ENCODE measurements at places on chromosomes 4 and X.

GRCh38 chr4:106273831-106274230, 42.2 kb downstream of the TBCK start:
- no peak for DNase-seq

GRCh38 chr4:17138847-17139246, 240.4 kb upstream of the LDB2 start:
- DNase-seq: no peak

DNA sequence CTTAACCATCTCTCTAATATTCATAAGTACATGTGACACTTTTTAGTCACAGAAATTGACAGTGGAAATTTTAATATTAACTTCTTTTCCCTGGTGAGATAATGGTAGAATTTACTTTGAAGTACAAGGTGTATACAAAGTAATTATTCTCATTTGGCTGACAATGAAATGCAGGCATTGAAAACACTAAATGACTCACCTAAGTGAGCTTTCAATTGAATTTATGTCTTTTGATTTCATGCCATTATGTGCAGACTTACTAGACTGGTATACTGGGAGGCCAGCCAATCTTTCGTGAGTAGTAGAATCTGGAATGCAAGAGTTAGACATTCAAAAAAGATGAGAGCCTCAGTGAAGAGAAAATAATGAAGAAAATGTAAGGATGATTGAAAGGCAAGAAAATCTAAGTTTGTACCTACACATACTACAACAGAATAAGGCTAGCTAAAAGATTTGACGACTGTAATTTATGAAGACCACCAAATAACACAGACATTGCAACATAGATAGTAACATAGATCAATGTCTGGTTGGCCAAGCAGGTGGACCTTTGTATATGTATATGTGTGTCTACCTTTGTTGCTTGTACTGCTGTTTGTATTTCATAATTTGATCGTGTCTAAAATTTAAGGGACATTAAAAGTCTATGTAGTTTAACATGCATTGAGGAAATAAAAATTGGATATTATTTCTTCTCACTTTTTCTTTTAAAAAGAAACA, 459.7 kb downstream of the IL15 start:
- no peak for DNase-seq

- DNase-seq: no peak
Measured at GRCh38 chr4:177099211-177099610, 210.5 kb upstream of the NEIL3 start.

DNA sequence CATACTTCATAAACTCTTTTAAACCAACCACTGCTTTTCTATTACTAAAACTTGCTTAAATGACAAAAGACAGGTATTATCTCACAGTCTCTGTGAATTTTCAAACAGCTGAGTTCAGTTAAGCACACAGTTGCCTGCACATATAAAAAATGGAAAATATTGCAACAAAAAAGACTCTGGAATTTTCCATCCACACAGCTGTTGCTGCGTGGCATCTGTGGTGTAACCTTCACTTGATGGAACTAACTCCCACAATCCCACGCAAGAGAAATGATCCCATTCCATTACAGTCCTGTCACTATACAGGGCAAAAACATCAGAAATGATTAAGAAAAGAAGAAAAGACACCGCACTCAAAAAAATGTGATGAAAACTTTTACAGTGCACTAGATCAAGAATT, 149.8 kb upstream of the TBL1X start:
- DNase-seq: no peak

GRCh38 chrX:1502241-1502640, 34.7 kb downstream of the P2RY8 start:
- no peak for DNase-seq

DNA sequence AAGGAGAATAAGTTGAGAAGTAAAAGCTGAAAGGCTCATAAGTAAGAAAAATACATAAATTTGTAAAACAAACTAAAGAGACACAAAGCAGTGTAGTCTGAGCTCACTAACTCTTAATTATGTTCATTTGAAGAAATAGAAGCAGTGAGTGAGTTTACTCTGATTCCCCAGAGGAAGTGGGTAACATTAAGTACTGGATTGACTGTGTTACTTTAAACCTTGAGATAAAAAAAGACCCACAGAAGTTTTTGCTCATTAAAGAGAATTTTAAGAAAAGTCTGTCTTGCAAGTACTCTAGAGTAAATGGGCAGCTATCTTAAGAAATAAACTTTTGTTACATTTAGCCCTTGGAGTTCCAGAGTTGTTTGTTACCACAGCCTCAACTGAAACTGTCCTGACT, 2466.9 kb downstream of the PCDH7 start:
- no peak for DNase-seq

- no peak for DNase-seq
Measured at GRCh38 chr4:185559915-185560281, 24.6 kb upstream of the PDLIM3 start.

DNA sequence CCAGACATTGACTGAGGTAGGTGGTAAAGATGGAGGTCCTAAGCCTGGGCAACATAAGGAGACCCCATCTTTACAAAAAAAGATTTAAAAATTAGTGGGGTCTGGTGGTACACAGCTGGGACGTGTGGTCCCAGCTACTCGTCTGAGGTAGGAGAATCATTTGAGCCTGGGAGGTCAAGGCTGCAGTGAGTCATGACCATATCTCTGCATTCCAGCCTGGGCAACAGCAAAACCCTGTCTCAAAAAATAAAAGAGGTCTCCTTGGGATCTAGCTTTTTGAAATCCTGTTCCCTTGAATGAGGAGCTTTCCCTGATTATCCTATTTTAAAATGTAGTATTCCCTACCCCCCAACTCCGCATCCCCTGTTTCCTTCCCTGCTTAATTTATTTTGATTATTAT, 78.7 kb upstream of the OGT start:
- DNase-seq: no peak

DNA sequence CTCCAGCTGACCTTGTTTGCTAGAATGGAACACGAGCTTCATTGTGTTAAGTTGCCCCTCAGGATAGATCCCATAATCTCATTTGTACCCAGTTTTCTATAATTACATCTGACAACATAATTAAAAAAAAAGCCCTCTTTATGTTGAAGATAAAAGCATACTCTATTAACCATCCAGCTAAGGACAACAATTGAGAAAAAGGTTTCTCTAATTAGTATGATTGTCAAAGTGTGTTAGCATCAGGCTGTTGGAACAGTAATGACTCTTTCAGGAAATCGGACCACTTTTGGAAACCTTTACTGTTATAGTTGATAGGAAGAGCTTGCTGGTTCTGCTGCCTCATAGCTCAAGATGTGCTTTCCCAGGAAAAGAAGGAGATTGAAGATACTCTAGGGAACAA, 172.6 kb downstream of the FHIP1A start:
- peak; percentile 67 for DNase-seq

DNA sequence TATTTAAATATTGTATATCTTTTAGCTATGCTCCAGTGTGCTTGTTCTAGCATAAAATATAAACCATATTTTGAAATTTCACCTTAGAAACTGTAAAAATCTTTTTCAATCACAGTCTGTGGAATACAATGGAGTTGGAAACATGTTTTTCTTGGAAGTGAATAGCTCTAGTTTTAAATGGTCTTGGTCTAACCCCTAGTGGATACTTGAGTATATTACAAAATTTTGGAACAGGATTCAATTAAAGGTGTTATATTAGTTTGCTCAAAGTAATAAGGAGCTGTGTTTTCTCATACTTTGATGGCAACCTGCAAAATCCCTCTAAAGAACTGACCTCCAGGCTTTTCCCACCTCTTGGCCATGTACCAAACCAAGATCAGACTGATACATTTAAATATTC, 48.2 kb downstream of the STK26 start:
- DNase-seq: no peak

- no peak for DNase-seq
Measured at GRCh38 chrX:1392376-1393068, 609 bp upstream of the SLC25A6 start.

- no peak for DNase-seq
Measured at GRCh38 chrX:133859336-133859735, 126.1 kb downstream of the GPC3 start.

DNA sequence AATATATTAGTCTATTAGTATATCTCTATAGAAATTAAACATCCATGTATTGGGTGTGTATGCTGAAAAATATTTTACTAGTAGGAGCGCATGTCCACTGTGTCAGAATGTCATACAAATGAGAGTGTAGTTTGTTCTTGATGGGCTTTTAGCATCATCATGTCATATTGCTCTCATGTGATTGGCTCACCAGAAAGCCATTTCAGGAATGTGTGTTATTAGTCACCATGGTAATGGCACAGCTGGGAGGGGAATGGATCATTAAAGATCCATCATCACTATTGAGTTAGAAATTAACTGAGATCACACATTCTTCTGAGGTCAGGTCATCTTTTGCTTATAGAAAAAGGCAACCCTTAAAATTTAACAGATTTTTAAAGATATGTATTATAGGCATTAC, 77.3 kb downstream of the PHEX start:
- no peak for DNase-seq

GRCh38 chr4:53161051-53161786, 204.6 kb downstream of the SCFD2 start:
- no peak for DNase-seq

- DNase-seq: no peak
Measured at GRCh38 chr4:133096972-133097371, 52.1 kb upstream of the PCDH10 start.

GRCh38 chr4:69816236-69816635, 43.7 kb downstream of the SULT1E1 start:
- no peak for DNase-seq

DNA sequence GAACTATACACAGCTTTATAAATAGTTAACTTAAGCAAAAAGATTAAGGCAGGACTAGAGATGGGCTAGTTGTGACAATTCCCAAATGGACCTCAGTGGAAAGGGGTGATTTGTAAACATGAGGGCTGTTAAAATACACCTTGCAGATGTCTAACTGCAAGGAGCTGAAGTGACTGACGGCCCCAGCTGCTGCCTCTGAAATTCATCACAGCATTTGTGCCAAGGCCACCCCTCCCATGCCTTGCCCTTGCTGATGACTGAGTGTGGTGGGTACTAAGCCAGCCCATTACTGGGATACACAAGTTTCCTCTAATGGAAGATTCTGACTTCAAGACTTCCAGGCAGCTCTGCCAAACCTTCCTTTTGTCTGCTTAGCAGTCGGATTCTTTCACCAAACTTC, 23.7 kb upstream of the EGFL6 start:
- DNase-seq: no peak

GRCh38 chr4:105998171-105999063, 103.1 kb downstream of the NPNT start:
- DNase-seq: no peak

DNA sequence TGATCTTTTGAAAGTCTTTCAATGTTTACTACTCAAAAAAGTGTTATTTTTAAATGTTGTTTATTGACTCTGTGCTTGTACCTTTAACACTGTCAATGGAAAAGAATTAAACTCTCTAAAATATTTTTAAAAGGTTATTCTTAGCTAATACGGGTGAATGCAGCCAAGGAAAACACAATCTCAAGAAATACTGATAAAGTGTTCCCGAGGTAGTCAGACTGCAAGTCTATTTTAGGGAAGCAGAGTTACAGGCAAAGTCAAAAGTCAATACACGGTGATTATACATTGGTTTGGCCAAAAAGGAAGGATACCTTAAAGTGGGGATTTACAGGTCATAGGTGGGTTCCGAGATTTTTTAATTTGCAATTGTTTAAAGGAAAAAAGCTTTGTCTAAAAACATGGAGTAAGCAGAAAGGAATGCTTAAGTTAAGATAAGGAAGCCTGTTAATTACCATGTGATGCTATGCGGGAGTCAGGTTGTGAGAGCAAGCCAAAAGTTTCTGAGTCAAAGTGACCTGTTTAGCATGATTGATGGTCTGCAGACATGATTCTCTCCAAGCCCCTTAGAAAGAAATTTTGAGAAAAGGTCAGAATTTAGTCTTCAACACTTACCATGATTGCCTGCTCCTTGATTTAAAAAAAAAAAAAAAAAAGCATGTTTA, 288.4 kb downstream of the KLHL4 start:
- DNase-seq: no peak

DNA sequence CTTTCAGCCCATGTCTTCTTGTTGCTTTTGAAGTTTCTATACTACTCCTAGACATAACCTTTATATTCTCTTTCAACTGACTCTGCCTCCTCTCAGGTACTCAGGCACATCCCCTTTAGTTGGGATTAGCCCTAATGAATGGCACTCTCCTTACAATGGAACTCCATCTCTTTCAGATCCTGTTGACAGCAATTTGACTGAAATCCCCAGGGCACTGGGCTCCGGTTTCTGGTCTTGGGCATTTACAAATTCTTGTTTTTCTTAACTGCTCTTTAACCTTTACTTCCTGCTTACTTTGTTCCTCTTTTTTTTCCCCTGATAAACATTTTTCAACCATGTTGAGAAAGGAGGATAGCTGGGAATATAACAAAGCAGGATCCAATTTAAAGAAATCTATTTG, 68.9 kb downstream of the ENOX2 start:
- no peak for DNase-seq

DNA sequence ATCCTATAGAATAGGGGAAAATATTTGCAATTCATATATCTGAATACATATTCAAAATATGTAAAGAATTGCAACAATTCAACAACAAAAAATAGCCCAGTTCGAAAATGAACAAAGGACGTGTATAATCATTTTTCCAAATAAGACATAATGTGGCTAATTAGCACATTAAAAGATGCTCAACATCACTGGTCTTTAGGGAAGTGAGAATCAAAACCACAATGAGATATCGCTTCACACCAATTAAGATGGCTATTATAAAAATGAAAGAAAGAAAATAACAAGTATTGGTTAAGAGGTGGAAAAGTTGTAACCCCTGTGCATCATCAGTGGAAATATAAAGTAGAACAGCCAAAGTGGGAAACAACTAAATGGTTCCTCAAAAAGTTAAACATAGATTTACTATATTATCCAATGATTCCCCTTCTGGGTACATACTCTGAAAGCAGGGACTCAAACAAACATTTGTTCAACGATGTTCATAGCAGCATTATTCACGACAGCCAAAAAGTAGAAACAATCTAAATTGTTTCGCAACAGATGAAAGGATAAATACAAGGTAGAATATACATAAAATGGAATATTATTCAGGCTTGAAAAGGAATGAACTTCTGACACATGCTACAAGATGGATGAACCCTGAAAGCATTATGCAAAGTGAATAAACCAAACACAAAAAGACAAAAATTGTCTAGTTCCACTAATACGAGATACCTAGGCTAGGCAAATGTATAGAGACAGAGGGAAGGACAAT, 12.7 kb downstream of the FAM13A start:
- no peak for DNase-seq

DNA sequence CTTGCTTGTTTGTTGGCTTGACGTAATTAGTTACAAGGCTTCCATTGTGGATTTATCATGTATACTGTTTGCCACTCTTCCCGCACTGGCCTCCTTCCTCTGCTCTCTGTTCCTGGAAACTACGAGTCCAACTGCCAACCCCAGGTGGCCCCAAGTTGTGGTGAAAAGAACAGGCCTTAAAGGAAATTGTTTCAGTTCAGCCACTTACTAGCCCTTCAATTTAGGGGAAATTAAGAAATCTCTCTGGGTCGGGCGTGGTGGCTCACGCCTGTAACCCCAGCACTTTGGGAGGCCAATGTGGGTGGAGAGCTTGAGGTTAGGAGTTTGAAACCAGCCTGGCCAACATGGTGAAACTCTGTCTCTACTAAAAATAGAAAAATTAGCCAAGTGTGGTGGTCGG, 28.0 kb downstream of the RBM47 start:
- no peak for DNase-seq
